GM18507 (cell line): ENCODE measurements at places on chromosomes 1 and 21.
A peak's percentile ranks its signal among the peaks of the same experiment; 100 is the strongest.

GRCh38 chr1:241229216-241229615, 127.8 kb downstream of the RGS7 start:
- DNase-seq = no peak

DNA sequence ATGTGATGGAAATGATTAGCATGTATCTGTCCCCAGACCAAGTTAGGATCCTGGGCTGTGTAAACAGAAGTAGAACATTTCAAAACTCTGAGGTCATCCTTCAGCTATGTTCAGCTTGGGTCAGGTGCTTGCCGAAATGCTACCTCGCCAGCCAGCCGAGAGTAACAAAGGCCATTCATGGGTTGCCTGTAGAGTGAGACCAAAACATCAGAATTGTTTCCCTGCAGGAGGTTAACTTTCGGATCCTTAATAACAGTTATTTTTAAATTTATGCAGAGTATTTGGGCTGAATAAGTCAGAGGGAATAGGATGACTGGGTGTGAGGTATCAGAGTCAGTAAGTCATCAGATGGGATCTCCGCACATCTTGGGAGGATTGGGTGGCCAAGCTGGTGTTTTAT, 35.6 kb downstream of the SMYD2 start:
- no peak for DNase-seq

- DNase-seq = peak; percentile 12
Observed at GRCh38 chr1:168466714-168467131, 77.1 kb downstream of the XCL2 start.

GRCh38 chr1:156927215-156928042, 7.0 kb downstream of the LRRC71 start:
- DNase-seq = peak; percentile 40

DNA sequence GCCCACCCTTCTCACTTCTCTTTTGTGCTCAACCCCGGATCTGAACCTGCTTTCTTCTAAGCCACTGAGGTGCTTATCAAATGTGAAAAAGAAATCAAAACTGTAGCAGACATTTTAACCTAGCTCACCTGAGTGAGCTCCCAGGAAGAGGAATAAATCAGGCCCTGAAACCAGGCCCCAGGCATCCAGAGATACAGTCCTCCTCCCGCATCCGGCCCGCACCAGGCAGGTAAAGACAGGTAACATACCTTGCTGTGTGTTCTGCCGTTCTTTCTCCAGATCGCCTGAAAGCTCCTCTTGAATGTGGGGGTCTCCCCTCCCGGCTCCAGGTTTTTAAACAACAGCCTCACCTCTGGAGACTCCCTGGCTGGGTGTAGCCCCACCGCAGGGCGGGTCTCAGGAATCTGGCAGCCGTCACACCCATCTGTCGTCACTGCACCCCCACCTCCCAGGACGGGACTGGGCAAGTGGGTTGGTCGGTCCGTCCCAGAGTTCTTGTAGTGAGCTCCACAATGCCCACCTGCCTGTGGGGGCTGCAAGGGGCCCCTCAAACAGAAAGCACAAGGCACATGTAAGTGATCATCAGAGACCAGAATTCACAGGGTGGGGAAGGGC, at the start of gene LAMB3:
Gene LAMB3, minus strand, starts transcription at position 305 of the 615 bp plus-strand sequence. CDS start 1,481 bp downstream, outside the sequence.
- no peak for DNase-seq
